Activated naive CD4-positive, alpha-beta T cell treated with anti-CD3 and anti-CD28 coated beads for 36 hours (primary cell): ENCODE measurements at places on chromosomes 12 and 14.

- DNase-seq: no peak
Measured at GRCh38 chr12:12033824-12034223, 36.9 kb upstream of the BCL2L14 start.

- DNase-seq: no peak
Measured at GRCh38 chr14:23078692-23079116, 16.2 kb downstream of the ACIN1 start.

- DNase-seq: no peak
Measured at GRCh38 chr14:53894456-53894855, 62.2 kb downstream of the BMP4 start.

GRCh38 chr12:89499857-89500256 is 24.7 kb downstream of the GALNT4 start:
- no peak for DNase-seq

GRCh38 chr14:35295845-35296161 is 3.6 kb downstream of the PSMA6 start:
- no peak for DNase-seq

GRCh38 chr12:6946033-6946919 is 2.5 kb downstream of the C12orf57 start:
- DNase-seq: peak; percentile 88

DNA sequence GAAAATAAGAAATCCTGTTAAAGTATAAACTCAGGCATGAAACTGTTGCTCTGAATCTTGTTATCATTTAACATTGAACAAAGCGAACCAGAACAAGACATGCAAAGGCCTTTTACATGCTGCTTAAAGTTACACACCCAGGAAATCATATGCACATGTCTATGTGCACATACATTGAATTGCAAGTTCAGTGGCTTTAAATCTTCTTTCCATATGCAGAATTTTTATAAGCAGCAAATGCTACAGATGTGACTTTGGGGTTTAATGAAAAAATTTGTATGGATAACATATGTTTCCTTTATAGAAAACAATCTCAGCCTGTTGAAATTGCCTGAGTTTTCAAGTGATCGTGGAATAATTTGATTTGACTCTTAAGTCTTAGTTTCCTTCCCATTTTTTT is 193.9 kb downstream of the AEBP2 start:
- DNase-seq: no peak

- no peak for DNase-seq
Measured at GRCh38 chr12:60644076-60644475, 1048.2 kb downstream of the SLC16A7 start.

- no peak for DNase-seq
Measured at GRCh38 chr12:124867401-124867930, 3.8 kb upstream of the SCARB1 start.

- DNase-seq: no peak
Measured at GRCh38 chr14:61221906-61222305, 59.2 kb downstream of the TMEM30B start.

GRCh38 chr12:1793426-1794210 is 26.7 kb upstream of the LRTM2 start:
- DNase-seq: no peak

DNA sequence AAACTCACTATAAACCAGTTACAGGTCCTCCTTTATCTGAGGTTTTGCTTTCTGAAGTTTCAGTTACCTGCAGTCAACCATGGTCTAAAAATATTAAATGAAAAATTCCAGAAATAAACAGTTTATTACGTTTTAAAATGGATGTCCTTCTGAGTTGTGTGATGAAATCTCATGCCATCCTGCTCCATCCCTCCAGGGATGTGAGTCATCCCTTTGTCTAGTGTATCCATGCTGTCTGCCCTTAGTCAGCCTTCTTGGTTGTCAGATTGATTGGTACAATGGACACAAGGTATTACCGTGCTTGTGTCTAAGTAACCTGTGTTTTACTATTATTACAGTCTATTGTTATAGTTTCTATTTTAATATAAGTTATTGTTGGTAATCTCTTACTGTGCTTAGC is 328.3 kb downstream of the APAF1 start:
- DNase-seq: no peak

DNA sequence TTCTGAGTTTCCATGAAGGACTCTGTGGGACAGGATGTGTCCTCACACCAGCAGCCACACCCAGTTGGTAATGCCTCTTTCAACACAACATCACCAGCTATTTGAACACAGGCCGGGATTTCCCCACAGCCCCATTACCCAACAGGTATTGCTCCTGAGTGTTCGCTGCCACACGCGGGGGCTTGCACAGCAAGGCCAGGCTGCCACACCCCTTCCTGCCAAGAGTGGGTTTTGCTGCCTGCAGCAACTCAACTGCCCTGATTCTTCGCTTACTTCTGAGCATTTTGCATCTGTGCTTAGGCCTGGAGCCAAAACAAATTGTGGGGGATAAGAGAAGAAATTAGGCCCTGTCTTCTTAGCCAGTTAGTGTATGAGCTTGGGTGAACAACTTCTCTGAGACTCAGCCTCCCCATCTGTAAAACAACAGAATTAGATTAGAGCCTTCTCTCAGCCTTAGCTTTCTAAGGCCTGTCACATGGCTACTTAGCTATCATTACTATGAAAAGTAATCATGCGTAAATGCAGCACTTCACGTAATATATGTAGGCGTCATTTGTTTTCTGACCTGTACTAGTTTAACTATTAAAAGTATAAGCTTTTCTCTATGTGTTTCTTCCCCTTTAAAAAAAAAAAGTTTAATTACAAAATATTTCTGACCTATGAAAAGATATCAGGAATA is 20.0 kb downstream of the CKAP4 start:
- DNase-seq: peak; percentile 72

- DNase-seq: peak; percentile 62
Measured at GRCh38 chr12:120971299-120972180, 6.8 kb upstream of the HNF1A start.

GRCh38 chr12:68499616-68500015 is 111.1 kb upstream of the RAP1B start:
- no peak for DNase-seq

DNA sequence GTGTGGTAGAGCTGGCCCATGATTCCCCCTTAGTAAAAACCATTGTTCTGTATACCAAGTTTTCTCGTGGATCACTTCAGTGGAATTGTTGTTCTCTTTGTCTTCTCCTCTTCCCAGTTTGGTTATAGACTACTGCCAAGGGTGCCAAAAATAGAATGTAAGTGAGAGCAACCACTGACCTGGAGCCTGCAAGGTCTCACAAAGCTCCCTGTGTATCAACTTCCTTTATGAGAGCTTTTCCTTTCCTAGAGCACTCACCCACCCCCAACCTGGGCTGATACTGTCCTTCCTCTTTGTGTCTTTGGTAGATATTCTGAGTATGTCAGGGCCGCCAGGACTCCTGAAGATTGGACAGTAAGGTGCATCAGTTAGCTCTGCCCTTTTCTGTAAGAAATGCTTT is 101.0 kb downstream of the SCN8A start:
- no peak for DNase-seq

DNA sequence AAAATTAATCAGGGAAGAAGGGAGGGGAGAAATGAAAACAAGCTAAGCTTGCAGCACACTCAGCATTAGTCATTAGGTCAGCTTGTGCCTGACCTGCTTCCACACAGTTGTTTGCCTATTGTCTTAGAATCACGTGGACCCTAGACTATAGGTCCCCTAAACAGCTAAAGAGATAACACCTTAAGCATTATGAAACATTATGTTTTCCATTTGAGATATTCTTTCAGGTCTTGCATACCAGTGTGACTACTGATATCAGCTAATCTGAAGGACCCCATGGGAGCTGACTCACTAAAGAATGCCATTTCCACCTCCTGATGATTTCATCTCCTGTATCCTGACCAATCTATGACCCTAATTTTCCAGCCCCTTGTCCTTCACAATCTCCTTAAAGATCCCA is 154.1 kb upstream of the FUT8 start:
- DNase-seq: no peak

GRCh38 chr12:109139360-109139759 is 23.0 kb downstream of the ACACB start:
- DNase-seq: no peak

- no peak for DNase-seq
Measured at GRCh38 chr12:48175613-48176416, 7.6 kb upstream of the CCDC184 start.

GRCh38 chr14:33056213-33056612 is 117.5 kb downstream of the NPAS3 start:
- DNase-seq: no peak

GRCh38 chr14:90464481-90464880 is 67.7 kb downstream of the CALM1 start:
- no peak for DNase-seq

DNA sequence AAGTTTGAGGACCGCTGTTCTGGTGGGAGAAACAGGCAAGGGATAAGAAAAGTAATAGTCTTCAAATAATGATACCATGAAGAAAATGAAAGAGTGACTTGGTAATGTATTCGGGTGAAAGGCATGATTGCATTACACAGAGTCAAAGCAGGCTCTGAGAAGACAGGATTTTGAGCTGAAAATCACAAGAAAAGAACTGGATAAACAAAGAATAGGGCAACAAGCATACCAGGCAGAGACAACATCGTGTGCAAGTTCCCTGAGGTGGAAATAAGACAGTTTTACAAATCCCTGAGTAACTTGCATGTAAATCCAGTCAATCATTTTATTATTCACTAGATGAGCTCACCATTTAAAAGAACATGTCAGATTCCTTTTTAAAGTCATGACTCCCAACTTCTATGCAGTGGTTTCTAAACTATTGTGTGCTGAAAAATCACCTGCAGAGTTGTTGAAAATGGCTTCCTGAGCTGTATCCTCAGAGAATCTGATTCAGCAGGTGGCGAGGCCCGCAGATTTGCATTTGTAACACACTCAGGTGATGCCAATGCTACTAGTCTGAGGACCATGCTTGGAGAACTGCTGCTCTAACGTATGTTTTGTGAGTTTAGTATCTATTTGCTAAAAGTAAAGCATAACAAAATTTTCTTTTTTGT is 133.0 kb upstream of the ABCD2 start:
- DNase-seq: no peak

GRCh38 chr14:59215322-59215721 is 26.9 kb downstream of the DAAM1 start:
- no peak for DNase-seq

DNA sequence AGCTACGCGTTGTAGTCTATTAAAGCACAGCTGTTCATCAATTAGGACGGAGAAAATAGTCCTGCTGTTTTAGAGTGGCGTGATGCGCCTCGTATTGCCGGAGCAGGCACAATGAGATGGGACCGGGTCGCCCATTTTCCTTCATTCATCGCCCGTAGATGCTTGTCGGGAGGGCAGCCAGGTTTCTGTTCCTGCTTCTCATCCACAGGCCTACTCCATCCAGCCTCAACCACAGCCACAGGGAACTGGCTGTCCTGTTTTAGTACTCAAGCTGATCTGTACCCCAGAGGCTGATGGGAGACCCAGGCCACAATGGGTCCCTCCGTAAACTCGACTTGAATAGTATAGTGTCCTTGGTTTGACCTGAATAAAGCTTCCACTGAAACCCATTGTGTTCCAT is 264.0 kb downstream of the VRK1 start:
- no peak for DNase-seq

GRCh38 chr14:101103321-101103901 is 199.9 kb upstream of the RTL1 start:
- DNase-seq: no peak

- DNase-seq: no peak
Measured at GRCh38 chr14:36503771-36504741, 16.0 kb downstream of the NKX2-1 start.

DNA sequence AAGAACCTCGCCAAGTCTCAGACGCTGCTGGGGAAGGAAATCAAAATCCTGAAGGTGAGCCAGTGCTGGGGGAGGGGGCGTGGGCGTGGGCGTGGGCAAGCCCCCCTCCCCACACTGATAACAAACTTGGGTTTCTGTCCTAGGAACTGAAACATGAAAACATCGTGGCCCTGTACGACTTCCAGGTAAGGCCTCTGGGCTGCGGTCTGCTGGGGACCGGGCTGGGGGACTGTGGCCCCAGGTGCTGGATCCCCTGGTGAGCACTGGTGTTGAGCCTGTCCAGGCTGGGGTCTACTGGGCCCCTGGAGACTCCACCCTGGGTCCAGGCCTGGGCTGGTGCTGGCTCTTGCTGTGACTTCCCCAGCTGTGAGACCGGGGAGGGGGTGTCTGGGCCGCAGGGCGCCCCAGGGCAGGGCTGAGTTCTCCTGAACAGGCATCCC is 1.2 kb downstream of the ULK1 start:
- DNase-seq: peak; percentile 33
